Pulmonary artery endothelial cell (primary cell): ENCODE measurements at places on chromosomes 2 and 18. TPM values are rescaled to one million over a fixed set of nuclear protein-coding genes. Genes with fewer than 3 reads are reported as not detected.

The TEX44 gene
- not detected in 2 replicates for total RNA-seq

The PIEZO2 gene
- total RNA-seq, result 15.2 and 63.7 TPM in 2 replicates

The PARD3B gene
- 8.4 and 13.5 TPM in 2 replicates for total RNA-seq

The REG3G gene
- total RNA-seq, result not detected in 2 replicates

The RESP18 gene
- not detected in 2 replicates for total RNA-seq

The MYL1 gene
- not detected in 2 replicates for total RNA-seq

The PSMA8 gene
- total RNA-seq, result not detected in 2 replicates

The IL1F10 gene
- total RNA-seq, result not detected in 2 replicates

The HOXD4 gene
- total RNA-seq, result not detected in 2 replicates

The TET3 gene
- total RNA-seq, result 3.8 and 4.3 TPM in 2 replicates

The TMEM37 gene
- total RNA-seq, result 0.73 and 2.3 TPM in 2 replicates

The FAM98A gene
- total RNA-seq, result 36.9 and 113 TPM in 2 replicates

The TRIM54 gene
- not detected in 2 replicates for total RNA-seq

The SCYGR4 gene
- total RNA-seq, result not detected in 2 replicates

The PLEK gene
- 0.07 and 0.11 TPM in 2 replicates for total RNA-seq

The TUBB8B gene
- not detected in 2 replicates for total RNA-seq
